Gastroesophageal sphincter (tissue), 4 donors: ENCODE measurements at places on chromosomes 2 and 18. TPM values are rescaled to one million over a fixed set of nuclear protein-coding genes. Genes with fewer than 3 reads are reported as not detected.

The MARCHF4 gene
- total RNA-seq, result not detected

The GCG gene
- not detected for total RNA-seq

The G6PC2 gene
- not detected for total RNA-seq

The CNRIP1 gene
- 48.1 TPM for total RNA-seq

The POLR1A gene
- total RNA-seq, result 19.1 TPM

The POMC gene
- 24.4 TPM for total RNA-seq

The AQP12A gene
- total RNA-seq, result not detected

The IL1F10 gene
- not detected for total RNA-seq

The FBLN7 gene
- total RNA-seq, result 1.3 TPM

The FOXI3 gene
- total RNA-seq, result not detected

The CROCC2 gene
- not detected for total RNA-seq

The REG3G gene
- total RNA-seq, result not detected

The C2orf78 gene
- not detected for total RNA-seq

The FTCDNL1 gene
- total RNA-seq, result 2.3 TPM

GRCh38 chr2:157345647-157346389 is 20.2 kb upstream of the ERMN start:
- no peak for ATAC-seq

DNA sequence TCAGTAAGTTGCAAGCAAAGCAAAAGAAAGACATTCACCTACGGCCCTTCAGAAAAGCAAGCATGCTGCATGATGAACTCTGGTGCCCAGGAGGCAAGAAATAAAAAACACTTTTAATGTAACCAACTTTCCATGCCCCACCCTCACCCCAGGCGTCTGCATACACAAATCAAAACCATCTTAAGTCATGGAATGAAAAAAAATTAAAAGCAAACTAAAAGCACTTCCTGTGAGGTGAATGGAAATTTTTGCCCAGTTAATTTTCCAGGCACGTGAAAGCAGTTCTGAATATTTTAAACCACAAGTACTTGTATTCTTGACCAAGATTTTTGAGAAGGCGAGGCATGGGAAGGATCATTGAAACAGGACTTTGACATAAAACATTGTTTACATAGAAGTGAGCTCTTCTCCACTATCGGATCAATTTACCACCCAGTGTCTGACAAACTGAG is 2.5 kb upstream of the ICOS start:
- no peak for ATAC-seq

DNA sequence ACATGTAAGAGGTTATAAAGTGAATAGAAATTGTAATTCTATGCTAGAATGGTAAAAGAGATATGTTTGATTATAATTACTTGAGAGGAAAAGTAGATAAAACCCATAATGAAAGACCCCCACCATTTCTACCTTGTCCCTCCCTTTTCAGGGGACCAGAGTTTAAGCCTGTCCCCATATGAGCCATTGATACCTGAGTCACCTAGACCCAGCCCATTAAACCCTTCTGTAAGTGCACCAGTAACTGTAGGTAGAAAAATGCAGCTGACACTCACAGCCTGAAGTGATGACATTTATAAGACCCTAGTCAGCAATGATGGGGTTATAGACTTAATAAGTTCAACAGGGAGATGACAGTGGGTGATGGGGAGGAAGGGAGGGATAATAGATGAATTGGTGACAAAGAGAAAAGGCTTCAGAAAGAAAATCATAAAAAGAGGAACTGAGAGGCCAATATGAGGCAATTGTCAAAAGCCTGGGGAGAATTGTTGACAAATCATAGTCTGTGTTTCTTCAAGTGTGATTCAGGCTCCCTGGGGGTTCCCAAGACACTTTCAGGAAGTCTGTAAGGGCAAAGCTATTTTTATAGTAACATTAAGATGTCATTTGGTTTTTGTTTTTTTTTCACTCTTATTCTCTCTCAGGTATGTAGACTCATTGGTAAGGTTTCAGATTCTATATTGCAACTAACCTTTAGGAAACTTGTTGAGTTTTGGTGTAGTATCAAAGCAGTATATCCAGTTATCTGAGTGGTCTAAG is 544.2 kb downstream of the SATB2 start:
- no peak for ATAC-seq

GRCh38 chr2:191500566-191500883 is 177.4 kb upstream of the NABP1 start:
- no peak for ATAC-seq

DNA sequence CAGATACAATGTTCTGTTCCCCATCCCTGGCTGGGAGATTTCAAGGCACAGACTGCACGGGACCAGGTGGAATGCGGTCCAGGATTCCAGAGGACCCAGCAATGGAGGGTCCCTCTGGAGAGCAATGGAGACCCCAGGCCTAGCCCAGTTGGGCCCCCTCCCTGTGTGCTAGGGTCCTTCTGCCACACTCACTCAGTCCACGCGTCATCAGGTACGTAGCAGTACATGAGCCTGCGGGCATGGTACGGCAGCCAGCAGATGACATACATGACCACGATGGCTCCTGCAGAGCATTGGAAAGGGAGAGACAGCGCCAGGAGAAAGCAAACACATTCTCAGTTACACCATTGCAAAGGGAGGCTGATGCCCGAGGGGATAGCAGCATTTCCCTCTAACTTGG is 10.1 kb downstream of the NTSR2 start:
- no peak for ATAC-seq

DNA sequence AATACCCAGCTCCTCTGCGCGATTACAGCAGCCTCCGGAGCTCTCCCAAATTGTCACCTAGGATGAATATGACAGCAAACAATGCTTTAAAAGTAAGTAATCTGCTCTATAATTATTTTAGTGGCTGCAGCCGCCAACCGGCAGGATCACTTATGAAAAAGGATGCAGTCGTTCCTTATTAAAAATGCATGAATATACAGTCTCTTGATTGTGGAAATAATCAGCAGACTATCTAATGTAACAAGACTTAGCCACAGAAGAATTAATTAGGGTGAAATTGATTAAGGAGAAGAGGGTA is 71.8 kb upstream of the STPG4 start:
- ATAC-seq, result no peak

- peak; percentile 93 for ATAC-seq
These were observed 24.7 kb downstream of the BABAM2 start for GRCh38 chr2:27915191-27915590.

DNA sequence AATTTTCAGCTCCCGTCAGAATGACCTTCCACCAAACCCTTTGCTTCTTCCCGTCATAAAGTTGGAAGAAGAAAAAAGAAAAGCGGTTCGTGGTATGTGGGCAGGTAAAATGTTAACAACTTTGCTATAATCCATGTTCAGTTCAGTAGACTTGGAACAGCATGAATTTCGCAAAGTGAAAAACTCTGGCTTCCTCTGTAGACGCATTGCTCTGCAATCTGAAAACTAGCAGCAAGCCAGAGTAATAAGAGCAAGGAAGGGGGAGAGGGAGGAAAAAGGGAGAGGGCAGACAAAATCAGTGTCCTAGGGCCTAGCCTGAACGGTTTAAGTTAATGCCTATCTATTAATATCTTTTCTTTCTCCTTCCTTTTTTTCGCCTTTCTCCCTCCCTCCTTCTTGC is 26.7 kb upstream of the CHRNA1 start:
- no peak for ATAC-seq

DNA sequence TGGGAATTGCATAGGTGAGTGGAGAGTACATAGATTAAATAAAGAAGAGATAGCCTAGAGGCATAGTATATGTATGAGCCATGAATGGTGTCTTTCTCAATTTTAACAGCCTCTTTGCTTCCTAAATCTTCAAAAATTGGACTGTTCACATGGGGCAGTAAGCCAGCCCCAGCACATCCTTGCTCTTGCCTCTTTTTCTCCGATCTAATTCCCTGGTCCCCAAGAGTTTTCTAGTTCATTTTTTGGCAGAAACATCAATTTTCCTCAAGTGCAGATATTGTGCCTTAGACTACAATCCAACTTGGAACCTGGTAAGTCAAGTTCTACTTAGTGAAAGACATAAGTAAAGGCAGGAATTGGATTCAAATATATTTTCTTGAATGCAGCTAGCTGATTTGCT is 49.8 kb upstream of the ITGB6 start:
- ATAC-seq, result no peak

- ATAC-seq, result no peak
These were observed 574.7 kb upstream of the SLC8A1 start for GRCh38 chr2:41026613-41027012.

- ATAC-seq, result no peak
These were observed 115.5 kb downstream of the TWIST2 start for GRCh38 chr2:238963161-238963970.

DNA sequence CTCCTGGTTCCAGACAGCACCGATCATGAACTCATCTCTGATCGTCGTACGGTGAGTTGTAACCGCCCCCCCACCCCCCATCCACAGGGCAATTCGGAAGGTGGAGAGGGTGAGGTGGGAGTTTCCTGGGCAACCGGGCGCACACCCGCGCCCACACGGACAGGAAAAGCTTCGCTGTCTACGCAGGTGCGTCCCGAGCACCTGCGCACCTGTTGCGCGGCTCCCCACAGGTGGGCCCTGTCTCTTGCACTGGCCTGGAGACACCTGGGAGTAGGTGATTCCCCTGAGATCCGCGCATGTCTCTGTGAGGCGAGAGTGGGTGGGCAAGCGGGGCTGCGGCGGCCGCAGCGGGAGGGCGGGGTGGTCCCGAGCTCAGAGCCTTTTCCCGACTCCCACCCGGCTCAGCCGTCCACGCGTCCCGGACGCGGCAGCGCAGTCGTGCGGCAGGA is 459 bp upstream of the ATP6V1C2 start:
- ATAC-seq, result no peak

DNA sequence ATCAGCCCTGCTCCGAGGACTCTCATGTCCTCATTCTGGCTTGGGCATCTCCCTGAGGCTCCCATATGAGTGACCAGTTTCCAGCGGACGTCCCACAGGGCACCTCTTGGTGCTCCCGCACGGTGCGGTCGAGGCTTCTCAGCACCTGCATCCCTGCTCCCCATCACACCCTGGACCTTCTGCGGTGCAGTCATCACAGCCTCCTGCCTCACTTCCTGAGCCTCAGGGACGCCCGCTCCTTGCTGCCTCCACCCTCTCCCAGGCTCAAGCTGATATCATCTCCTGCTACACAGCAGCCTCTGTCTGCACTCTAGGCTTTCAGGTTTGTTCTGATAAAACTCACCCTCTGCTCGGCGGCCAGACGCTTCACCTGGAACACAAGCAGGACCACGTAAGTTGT is 185.0 kb downstream of the TMEM18 start:
- no peak for ATAC-seq

DNA sequence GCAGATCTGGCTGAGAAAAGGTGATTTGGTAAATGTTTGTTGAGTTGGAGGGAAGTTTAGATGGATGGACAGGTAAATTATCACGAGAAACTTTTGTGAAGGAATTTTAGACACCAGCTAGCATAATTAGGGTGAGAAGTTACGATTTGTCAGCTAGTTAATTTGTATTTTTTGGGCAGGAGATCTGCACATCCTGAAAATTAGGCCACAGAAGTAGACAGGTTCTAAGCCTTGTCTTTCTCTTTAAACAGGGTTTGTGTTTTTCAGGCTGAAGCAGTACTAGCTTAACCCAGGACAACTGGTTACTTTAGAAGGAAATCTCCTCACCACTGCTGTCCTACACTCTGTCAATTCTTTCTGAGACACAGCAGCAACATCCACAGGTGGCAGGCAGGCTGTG is 49.1 kb downstream of the DDX1 start:
- ATAC-seq, result no peak

- ATAC-seq, result no peak
These were observed 24.3 kb upstream of the STPG4 start for GRCh38 chr2:47179388-47179787.

DNA sequence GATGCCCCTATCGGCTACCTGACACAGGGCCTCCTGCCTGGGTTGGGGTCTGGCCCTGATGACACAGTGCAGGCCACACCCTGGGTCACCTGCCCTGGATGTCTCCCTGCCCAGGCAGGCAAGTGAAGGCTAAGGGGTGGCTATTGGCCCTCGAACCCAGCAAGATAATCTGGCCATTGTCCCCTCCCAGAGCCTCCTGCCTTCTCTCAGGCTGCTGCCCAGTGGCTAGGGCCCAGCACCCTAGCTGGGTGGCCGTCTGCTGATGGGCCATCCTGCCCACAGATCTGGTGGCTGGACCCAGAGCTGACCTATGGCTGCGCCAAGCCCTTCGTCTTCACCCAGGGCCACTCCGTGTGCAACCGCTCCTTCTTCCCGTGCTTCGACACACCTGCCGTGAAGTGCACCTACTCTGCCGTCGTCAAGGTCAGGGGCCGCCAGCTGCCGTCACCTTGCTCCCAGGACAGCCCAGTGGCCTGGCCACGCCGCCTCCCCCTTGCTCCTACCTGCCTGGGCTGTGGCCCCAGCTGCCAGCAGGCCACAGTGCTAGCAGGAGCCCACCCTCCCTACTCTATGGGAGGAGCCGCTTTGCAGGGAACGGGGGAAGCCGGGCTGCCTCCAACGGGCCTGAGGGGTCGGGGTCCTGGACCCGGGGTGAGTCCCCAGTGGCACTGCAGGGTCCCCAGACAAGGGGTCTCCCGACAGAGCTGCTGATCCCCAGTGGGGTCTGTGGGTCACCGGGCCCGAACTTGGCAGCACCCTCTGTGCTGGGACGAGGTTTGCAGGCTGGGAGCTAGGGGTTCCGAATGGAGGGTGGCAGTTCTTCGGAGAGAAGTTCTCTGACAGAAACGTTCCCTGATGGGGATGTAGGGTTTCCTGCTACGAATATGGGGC is 4.1 kb downstream of the RNPEPL1 start:
- no peak for ATAC-seq

GRCh38 chr2:1632510-1632909 is 111.8 kb downstream of the PXDN start:
- no peak for ATAC-seq

DNA sequence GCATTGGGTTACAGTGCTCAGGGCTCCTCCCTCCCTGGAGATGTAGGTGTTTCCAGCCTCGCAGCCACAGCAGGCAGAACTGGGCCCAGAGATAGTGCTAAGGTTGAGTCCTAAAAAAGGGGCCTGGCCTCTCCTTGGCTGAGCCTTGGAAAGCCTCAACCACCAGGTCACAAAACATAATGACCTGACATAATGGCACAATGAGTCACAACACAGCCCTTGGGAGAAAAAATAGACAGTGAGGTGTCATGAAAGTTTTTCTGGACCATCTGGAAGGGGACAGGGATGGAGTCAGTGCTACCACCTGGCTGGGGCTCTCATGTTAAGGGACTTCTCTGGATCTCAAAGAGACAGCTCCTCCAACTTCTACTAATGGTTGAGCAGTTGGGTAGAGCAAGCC is 92.4 kb upstream of the LCLAT1 start:
- ATAC-seq, result no peak

DNA sequence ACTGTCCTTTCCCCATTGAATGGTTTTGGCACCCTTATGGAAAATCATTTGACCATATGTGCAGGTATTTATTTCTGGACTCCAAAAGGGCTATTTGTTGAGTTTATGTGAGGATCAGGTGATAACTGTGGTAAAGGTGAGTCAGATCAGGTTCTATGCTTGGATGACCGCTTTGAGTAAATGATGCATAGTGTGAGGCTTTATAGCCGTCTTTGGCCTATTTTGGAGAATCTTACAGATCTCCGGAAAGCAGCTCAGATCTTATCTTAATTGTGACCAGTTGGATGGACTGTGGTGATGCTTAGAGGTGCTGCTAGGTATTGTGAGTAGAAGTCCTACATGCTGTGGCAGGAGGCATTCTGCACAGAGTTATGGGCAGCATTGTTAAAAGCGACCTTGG is 126.2 kb downstream of the METTL8 start:
- no peak for ATAC-seq

- peak; percentile 34 for ATAC-seq
These were observed 52.6 kb downstream of the SH2D6 start for GRCh38 chr2:85470850-85471800.

GRCh38 chr18:21406116-21406515 is 164.1 kb downstream of the GREB1L start:
- no peak for ATAC-seq
